ENCODE measurements at places on chromosomes 3 and 15. TPM values are rescaled to one million over a fixed set of nuclear protein-coding genes. Genes with fewer than 3 reads are reported as not detected.

The ARF4 gene
- total RNA-seq = 190 TPM

The CYP19A1 gene
- not detected for total RNA-seq

The LINGO1 gene
- total RNA-seq = 23.9 TPM

The EEFSEC gene
- total RNA-seq = 15.3 TPM

The SLC27A2 gene
- 4.0 TPM for total RNA-seq

The CCR2 gene
- total RNA-seq = not detected

The SPINT1 gene
- total RNA-seq = 137 TPM

GRCh38 chr3:187931101-187931500 is 185.8 kb upstream of the BCL6 start:
- DNase-seq = no peak

DNA sequence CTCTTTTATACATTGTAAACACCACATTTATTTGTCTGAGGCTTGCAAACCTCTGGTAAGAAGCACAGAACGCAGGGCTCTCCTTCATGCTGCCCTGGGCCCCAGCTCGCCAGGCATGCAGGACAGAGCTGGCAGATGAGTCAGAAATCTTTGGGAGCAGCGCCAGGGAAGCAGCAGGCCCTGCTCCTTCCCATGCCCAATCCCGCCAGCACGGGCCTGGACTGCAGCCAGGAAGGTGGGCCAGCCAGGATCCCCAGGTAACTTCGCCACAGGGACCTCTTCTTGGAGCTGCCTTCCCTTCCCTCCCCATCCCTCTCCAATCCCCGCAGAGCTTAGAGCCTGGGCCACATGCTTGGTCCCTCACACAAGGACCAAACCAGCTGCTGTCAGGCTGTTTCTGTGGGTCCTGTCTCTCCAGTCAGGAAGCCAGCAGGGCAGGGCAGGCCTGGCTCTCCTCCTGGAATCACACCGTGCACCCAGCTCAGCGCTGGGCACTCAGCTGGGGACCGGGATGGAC is 8.8 kb downstream of the STOML1 start:
- no peak for DNase-seq

DNA sequence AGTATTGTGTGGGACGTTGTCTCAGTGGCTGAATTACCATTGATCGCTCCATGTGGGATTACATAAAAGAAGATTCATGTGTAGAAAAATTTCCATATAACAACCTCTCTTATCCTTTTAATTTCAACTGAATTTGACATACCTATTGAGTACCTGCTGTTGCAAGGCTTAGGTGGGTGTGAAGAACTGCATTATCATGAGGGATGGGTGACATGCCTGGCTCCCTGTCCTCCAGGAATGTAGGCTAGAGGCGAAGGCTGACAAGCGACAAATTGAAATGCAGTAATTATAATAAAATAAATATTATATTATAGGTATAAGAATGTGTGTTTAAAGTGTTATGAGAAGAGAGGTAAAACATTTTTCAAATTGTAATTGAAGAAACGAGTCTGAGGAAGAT is 52.7 kb upstream of the SPESP1 start:
- DNase-seq = no peak

DNA sequence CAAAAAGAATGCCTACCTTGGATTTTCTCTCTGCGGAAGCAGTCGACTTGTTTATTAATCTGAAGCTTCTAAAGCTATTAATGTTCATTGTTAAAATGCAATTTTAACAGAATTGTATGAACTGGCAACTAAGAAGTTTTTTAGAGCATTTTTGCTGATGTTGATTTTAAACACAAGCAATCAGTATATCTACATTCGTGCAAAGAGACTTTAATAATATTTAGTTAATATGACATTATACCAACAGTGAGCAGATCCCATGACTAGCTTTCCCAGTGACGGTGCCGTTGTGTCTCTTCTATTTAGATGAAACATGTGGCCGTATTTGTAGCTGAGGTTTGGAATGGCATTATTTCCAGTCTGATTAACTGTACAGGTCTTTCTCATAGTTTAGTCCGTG is 88.0 kb downstream of the PEX5L start:
- DNase-seq = no peak

- DNase-seq = no peak
Measured at GRCh38 chr3:189080745-189081144, 91.0 kb upstream of the TPRG1 start.

GRCh38 chr15:48592221-48592731 is 53.2 kb downstream of the FBN1 start:
- no peak for DNase-seq

DNA sequence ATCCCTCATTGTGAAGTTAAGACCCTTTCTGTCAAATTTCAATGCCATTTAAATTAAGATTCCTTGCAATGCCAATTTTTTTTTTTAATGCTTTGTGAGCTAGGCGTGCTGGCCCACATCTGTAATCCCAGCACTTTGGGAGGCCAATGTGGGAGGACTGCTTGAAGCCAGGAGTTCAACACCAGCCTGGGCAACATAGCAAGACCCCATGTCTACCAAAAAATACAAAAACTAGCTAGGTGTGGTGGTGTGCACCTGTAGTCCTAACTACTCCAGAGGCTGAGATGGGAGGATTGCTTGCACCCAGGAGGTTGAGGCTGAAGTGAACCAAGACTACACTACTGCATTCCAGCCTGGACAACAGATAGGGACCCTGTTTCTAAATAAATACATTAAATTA is 5.6 kb upstream of the SH3BP5 start:
- DNase-seq = no peak

- no peak for DNase-seq
Measured at GRCh38 chr15:78291698-78292097, 7.7 kb downstream of the SKIC8 start.

DNA sequence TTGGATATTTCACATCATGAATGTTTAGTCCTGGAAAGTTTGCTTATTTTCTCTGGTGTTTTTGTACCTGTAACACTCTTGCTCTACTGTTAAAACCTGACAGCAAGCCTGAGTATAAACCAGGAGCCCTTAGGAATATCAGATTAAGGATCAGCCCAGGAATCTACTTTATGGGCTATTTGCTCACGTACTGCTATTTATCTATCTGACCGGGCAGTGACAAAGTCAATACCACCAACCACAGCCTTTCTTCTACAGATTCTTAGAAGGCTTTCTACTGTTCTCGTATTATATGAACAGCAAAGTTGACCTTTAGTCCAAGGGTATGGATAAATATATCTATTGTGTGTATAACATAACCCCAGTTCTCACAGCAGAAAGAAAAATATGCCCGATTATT is 521.2 kb downstream of the RBMS3 start:
- no peak for DNase-seq

DNA sequence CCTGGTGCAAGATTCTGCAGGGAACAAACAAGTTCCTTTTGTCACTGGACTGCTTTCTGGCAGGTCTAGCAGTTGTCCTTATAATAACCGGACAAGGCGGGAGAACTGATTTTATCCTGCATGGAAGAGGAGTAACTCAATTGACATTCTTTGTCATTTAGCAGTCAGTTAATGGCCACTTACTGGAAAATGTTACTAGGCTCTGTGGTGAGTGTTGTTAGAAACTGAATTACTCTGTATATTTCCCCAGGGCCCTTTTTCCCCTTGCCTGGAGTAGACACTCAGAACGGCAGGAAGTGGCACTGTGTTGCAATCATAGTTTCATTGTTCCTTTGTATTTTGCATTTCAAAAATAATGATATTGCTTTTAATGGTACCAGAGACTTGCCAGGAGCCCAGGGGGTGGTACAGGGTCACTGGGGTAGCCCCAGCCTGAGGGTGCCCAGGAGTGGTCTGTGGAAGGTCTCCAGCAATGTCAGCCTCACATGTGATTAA is 318.6 kb upstream of the LRRFIP2 start:
- no peak for DNase-seq

GRCh38 chr15:87866961-87867360 is 389.6 kb downstream of the NTRK3 start:
- peak; percentile 95 for DNase-seq
